ENCODE measurements at places on chromosomes 2 and 18.

DNA sequence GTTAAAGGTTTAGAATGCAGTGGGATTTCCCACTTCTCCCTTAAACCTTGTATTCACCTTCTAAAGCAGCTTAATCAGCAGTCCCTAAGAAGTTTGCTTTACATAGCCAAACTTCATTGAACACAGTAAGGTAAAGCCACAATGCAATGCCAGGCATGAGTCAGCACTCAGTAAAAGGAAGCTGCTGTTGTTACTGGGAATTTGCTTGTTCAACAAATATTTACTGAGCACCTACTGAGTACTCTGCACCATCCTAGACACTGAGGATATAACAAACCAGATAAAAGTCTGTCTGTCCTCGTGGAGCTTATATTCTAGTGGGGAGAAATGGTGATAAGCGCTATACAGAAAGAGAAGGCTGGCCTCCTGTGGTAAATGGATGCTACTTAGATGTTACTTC, 162.7 kb downstream of the PKP4 start:
- peak; percentile 8 for DNase-seq

DNA sequence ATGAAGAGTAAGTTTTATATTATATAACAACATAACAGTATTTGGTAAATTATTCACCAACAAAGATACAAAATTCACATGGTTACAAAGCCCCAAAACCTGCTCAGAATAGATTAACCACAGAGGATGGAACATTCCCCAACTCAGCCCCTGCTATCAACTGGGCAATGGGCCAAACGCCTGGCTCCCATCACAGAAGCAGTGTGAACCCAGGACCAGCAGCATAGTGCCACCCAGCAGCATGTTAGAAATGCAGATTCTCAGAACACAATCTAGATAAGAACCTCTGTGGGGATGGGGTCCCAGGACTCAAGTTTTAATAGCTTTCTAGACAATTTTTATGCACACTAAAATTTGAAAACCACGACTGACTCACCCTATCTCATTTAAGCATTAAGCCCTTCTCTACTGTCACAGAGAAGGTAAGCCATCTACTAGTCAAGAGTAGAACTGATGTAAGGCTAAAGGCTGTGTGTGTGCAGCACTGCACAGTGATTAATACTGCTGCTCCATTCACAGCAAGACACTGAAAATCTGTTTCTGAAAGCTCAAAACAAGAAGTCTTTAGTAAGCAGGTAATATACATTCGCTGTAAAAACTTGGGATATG, 15.2 kb downstream of the AFG3L2 start:
- DNase-seq: no peak

DNA sequence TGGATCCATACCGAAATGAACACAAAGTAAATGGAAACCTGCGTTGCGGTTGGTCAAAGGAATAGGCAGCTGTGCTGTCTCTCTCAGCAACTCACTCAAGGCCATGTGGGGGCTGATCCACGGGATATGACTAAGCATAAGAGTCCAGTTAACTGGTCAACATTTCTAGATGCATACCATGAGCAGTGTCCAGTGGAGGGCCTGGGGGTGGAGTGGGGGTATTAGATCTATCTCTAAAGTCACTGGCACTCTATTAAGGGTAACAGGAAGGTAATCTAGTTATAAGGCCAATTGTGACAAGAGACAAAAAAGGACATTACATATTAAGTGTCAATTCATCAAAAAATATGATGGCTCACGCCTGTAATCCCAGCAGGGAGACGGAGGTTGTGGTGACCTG, 136.8 kb downstream of the TTC32 start:
- DNase-seq: no peak

DNA sequence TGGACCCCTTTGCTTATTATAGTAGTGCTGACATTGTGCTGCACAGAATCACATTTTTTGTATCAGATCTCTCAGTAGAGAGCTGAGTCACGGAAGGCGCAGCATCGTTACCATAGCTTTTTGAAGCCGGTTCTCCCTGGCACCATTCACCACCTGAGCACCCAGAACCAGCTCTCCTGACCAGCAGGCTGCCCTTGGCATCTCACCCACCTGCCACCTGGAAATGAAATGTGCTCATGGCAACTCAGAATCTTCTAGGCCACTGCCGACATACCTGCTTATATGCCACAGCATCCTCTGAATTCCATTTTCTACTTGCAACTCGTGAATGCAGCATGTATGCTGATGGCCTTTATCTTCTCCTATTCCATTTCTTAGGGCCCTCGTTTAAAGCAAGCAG, 62.7 kb downstream of the COA5 start:
- no peak for DNase-seq

All from inflammatory macrophage (primary cell).